ENCODE measurements at places on chromosomes 7 and 10.

- no peak for DNase-seq
Measured at GRCh38 chr10:132481690-132482089, 55.9 kb upstream of the INPP5A start.

GRCh38 chr7:6278749-6279310 lies 6.4 kb upstream of the CYTH3 start:
- DNase-seq: no peak

GRCh38 chr10:59143544-59143943 lies 32.9 kb upstream of the PHYHIPL start:
- no peak for DNase-seq

DNA sequence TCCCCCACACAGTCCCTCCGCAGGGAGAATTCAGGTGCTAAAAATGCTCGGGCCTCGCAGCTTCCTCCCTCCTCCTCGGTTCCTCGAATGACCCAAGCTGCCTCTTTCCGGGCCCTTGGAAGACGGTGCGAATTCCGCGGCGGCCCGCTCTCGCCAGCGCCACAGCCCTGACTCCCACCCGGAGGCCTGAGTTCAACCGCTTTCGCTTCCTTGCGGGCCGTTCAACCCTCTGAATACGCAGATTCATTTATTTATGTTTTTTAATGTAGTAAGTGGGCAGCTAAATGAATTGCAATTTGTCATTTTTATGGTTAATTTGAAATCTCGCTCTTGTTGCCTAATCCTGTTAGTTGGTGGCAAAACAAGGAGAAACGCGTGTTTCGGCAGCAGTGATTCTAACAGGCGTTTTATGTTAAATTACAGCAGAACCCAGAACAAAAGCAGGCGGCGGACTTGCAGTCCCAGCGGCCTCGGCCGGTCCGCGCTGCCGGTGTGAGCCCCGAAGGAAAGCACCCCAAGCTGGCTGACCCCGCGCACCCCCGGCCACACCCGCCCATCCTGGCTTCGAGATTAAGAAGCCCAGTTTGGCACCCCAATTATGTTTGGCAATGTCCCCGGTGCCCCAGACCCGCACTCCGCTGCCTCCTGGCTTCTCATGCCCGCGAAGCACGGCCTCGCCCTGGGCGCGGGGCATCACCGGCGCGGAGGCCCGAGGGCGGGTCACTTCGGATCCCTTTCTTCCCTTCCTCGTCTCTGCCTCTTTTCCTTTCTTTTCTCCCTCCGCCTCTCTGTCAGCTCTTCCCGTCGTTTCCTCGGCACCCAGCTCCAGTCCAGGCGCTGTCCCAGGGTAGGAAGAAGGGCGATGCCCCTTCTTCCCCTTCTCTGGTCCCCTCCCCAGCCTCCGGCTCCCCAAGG lies 75.9 kb downstream of the INSIG1 start:
- no peak for DNase-seq

DNA sequence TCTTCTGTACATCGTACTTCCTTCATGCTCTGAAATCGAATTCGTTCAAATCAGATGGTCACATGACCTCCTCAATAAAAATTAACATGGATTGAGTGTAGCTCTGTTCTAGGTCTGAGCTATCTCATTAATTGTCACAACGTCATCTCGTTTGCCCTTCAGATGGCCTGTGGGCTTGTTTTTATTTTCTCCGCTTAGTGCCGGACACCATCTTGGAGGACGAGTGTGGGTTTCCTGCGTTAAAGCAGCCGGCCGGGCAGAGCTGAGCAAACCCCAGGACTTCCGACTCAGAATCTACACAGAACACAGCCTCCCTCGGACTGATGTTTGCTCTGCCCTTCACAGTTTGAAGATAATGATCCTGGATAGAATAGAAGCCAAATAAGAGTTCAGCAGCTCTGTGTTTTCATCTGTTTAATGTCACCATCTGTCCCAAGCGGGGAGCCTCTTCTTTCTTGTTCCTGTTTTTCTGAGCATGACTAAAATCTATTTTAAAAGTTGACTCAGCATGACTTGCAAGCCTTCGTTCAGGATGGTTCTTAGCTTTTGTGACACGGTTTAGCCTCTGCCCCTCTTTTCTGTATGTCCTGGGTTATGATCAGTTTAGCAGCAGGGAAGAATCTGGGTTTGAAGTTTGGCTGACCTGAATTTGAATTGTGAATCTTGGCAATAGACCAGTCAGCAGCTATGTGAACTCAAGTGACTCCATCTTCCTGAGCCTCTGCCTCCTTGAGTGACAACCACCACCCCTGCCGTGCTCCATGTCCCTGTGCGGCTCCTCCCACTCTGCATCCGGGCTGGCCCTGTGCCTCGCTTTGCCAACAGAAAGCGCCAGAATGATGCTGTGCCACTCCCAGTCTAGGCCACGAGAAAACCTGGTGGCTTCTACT lies 30.6 kb upstream of the GALNTL5 start:
- peak; percentile 77 for DNase-seq

DNA sequence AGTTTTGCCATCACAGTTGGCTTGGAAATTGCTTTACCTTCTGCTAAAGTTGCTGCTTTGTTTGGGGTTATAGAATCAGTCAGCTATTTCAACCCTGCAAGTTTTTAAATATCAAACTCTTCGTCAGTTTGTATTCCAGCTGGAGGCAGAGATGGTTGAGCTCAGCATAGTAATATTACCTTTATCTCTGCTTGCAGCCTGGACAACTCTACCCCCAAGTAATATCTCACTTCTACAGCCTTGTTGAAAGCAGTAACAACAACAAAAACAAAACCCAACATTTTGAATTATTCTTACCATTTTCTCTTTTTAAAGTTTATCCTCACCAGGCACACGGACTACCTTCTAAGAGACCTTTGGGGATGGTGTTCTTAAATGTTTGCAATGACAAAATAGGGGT lies 239.1 kb upstream of the PHF14 start:
- no peak for DNase-seq

DNA sequence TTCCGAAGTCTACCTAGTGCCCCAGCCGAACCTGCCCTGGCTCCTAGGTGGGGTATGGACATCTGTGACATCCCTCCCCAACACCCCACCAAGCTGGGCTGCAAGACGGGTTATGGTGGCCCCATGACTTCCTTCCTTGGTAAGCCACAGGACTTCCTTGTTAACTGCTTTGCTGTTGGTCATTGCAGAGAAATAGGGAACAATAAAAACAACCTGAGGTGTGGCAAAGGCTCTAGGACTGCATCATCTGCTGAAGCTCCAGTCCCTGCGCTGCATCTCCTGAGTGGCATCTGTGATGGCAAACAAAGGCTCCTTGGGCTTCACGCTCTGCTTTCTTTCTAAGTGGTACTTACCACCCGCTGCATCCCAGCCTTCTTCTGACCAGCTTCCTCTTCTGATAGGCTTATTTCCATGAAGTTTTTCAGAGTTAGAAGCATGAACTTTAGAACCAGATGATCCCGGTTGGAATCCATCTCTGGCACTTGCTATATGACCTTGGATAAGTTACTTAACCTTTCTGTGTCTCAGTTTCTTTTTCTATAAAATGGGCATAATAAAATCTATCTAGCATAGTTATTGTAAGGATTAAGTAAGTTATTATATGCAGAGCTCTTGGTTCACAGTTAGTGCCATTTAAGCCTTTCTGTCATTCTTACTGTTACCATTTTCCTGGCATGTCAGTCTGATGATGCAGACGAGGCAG lies 216.8 kb downstream of the RPS24 start:
- no peak for DNase-seq

DNA sequence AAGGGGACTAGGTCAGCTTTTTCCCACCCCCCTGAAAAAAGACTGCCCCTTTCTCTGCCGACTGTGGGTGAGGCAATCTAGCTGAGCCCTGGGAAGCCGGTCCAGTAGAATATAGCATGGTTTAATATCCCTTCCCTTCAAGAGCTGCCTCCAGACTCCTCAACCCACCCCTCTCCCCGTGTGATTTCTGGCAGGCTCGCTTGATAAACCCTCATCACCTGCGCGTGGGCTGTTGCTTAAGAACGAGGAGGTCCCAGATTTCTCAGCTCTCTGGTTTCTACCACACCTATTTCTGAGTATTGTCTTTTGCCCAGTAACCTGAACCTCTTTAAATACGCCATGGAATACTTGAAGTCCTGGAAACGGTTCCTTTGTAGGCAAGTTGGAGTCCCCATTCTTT lies 2.0 kb upstream of the LRRC4 start:
- no peak for DNase-seq

DNA sequence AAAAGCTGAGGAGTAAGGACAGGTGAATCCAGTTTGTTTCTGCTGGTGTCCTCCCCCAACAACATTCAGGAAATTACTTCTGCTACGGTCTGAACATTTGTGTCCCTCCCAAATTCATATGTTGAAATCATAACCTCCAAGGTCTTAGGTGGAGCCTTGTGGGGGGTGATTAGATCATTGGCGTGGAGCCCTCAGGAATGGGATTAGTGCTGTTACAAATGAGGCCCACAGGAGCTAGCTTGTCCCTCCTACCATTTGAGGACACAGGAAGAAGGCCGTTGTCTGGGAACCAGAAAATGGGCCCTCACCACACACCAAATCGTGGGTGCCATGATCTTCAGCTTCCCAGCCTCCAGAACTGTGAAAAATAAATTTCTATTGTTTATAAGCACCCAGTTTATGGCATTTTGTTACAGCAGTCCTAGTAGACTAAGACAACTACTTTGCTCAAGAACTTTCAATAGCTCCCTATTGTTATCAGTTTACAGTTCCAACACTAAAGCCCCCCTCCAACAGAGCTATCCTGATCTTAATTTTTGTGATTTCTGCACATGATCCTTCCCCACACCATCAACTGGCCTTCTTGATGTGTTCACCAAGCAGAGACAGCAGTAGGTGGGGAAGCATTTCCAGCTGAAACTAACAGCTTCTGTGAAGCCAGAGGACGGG lies 2.1 kb upstream of the LRMDA start:
- DNase-seq: no peak

DNA sequence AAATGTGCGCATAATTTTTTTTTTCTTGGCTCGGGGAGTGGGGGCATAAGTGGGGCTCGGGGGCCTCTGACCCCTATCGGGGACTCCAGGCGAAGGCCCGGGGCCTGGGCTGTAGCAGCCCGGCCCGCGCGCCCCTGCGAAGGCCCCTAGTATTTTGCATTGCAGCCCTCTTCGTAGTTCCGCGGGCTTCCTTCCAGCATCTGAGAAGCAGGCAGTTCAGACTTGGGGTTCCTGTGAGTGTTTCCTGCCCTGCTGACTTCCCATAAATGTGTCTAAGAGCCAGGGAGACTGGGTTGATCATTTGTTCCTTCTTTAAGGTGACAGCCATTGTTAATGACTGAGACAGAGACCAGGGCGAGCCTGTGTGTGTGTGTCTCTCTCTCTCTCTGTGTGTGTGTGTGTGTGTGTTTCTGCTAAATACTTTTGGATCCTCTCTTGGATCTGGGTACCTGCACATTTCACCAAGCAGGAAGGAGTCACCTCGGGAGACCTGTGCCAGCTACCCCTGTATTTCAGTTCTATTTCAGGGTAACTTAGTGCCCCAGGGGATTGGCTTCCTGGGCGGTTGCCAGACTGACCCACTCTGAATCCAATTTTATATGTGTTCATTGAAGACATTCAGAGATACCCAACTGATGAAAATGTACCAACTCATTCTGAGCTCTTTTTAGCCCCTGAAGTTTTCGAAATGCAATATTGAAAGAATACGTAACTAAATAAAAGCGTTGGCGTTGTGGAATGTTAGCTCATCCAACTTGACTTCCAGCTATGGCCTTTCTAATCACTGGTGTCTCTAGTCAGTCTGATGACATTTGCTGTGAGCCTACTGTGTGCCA lies 805 bp downstream of the MSRB2 start:
- peak; percentile 55 for DNase-seq

GRCh38 chr10:93458821-93459257 lies 23.3 kb downstream of the MYOF start:
- DNase-seq: peak; percentile 78

DNA sequence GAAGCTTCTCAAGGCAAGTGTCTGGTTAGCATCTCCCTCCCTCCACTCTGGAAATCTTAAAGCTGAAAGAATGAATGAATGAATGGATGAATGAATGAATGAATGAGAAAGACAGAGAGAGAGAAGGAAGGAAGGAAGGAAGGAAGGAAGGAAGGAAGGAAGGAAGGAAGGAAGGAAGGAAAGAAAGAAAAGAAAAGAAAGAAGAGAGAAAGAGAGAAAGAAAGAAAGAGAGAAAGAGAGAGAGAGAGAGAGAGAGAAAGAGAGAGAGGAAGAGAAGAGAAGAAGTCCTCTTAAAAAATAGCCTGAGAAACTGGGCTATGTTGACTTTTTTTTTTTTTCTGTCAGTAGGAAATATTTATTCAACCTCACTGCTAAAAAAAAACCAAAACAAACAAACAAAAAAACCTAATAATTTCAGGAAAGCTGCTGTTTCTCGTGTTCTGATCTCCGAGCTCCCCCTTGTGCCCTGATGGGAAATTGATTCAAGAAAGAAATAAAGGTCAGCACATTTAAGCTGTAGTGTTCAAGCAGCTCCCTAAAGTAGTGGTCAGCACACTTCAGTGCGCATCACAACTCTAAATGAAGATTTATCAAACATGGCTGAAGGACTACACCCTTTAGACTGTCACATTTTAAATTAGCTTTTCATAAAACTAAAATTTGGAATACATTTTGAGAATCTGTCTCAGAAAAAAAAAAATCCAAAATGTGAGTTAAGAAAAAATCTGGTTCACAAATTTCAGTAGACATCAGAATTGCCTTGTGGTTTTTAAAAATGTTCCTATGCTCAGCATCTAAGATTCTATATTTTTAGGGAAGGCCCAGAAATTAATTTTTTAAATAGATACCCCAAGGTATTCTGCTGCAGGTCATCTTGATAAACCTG lies 154.3 kb downstream of the ELAPOR2 start:
- no peak for DNase-seq

- DNase-seq: no peak
Measured at GRCh38 chr10:130664526-130664925, 528.3 kb downstream of the GLRX3 start.

DNA sequence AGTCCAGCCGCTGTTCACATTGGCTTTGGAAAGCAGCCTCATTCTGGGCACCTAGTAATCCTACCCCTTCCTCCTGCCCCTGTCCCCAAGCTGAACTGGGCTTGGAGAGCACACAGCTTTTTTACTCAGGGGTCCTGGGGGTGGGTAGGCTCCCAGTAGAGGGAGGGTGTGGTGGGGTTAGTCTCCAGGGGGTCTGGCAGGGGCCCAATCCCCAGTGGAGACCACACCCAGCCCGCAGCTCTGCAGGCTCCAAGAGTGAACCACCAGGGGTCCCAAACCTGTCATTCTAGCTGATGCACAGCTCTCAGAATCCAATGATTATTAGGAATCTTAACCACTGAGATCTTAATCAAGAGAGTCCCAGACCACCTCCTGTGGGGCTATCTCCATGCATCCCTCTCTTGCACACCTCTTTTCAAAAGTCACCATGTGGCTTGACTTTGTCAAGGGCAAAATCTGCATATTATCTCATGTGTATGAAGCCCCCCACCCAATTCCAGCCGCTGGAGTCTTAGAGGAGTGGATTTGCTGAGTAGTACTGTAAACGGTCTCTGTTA lies 2.7 kb downstream of the HOXA11 start:
- DNase-seq: no peak

DNA sequence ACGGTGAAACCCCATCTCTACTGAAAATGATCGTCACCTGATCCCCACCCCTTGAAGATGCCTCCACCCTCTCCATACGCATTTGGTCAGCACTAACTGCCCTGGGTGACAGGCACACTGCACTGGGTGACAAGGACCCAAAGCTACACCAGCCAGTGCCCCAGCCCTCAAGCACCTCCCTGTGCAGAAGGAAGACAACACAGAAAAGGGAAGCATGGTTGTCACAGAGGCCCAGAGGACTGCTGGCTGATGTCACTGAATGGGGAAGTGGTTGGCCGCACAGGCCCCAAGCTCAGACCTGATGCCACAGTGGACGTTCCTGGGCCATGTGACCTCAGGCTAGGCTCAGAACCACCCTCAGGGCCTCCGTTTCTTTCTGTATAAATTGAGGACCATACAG lies 4.2 kb upstream of the PILRA start:
- DNase-seq: peak; percentile 53
